ENCODE measurements at places on chromosomes 13 and 19.

- DNase-seq, result peak; percentile 71
These were observed 60.0 kb upstream of the LRCH1 start for GRCh38 chr13:46492946-46493345.

DNA sequence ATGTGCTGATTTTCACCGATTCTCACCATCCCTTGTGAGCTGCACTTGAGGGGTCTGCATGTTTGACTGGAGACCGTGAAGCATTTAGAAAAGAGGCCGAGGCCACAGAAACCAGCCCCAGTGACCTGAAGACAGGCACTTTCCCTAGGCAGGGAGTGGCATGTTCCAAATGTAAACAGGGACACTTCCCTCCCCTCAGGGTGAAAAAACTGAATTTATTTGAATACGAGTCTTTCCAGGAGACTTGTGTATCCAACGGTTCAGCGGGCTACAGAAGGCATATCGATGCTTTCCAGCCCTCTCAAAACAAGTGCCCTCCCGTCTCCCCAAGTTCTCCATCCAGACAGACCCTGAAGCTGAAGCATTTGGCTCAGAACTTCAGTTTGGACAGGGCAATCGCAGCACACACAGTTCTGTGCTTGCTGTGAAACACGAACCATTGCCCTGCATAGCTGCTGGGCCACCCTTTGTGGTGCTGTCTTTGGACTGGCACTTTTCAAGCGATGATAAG, 106.1 kb downstream of the ZIC5 start:
- no peak for DNase-seq

- peak; percentile 87 for DNase-seq
These were observed 2.3 kb downstream of the DDA1 start for GRCh38 chr19:17311455-17312188.

DNA sequence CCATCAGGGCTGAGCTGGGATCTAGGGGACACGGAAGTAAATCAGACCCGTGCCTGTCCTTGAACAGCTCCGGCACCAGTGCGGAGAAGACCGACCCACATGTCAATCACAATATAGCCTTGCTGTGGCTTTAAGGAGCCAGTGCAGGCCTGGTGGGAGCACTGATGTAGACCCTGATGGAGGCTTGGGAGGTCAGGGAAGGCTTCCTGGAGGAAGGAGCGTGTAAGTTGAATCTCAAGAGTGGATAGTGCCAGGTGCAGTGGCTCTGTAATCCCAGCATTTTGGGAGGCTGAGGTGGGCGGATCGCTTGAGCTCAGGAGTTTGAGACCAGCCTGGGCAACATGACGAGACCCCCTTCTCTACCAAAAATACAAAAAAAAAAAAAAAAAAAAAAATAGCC, 10.8 kb upstream of the CACNG8 start:
- DNase-seq, result no peak

DNA sequence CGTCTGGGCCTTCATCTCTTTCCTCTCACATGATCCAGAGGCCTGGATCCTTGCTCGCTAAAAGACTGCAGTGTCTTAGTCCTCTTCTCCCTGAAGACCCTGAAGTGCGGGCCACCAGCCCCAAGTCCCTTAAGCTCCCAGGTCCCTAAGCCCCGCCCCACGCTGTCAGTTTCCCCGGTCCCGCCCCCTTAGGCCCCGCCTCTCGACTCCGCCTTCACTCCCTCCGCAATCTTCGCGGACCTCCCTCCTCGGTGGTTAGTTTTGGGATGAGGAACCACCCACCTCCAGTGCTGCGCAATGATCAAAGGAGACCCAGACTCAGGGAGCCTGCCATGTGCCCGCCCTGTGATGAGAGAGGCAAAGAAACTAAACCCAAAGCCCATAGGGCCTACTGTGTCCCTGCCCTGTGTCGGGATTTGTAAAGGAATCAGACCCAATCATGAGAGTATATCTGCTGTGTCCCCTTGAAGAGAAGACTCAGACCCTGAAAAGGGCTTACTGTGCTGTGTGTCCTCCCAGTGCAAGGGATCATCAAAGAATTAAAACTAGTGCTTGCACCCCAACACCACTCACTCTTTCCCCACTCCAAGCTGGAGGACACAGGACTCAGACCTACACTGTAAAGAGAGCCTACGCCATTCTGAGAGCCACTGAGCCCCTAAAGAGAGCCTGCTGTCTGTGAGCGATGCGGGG, 3.0 kb upstream of the COX6B1 start:
- DNase-seq, result peak; percentile 60

GRCh38 chr13:100535426-100536135, 53.0 kb downstream of the GGACT start:
- peak; percentile 79 for DNase-seq

DNA sequence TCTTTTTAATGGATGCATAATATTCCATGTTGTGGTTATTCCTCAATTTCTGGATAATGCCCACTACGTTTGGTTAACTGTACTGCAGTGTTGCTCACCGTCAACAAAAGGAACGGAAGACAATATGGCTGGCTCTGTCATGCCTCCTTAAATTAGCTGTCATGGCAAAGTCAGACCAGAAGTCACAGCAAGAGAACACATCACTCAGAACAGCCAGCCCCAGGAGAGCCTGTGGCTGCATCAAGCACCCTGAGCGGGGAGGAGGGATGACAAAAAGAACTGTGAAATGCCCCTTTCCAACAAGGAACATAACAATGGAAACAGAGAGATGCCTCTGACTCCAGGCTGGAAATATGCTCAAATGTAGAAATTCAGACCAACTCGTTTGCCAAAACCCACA, 366.0 kb upstream of the ZNF507 start:
- DNase-seq, result no peak

GRCh38 chr13:36880961-36881360, 39.1 kb downstream of the SMAD9 start:
- peak; percentile 8 for DNase-seq

Measured in choroid plexus epithelial cell (primary cell).